B cell (primary cell): ENCODE measurements at places on chromosomes 7 and 10. TPM values are rescaled to one million over a fixed set of nuclear protein-coding genes. Genes with fewer than 3 reads are reported as not detected.

HTR7 gene
- not detected in 2 replicates for total RNA-seq

LFNG gene
- 208 and 221 TPM in 2 replicates for total RNA-seq

GIMAP7 gene
- 0.30 and 0.41 TPM in 2 replicates for total RNA-seq

OR2A1 gene
- not detected in 2 replicates for total RNA-seq

HOXA5 gene
- total RNA-seq = not detected in 2 replicates

SORBS1 gene
- 0.44 and 1.5 TPM in 2 replicates for total RNA-seq

DYDC2 gene
- total RNA-seq = not detected in 2 replicates

ZPBP gene
- total RNA-seq = not detected in 2 replicates

CLCN1 gene
- total RNA-seq = not detected in 2 replicates

FAM237B gene
- not detected in 2 replicates for total RNA-seq

DNA sequence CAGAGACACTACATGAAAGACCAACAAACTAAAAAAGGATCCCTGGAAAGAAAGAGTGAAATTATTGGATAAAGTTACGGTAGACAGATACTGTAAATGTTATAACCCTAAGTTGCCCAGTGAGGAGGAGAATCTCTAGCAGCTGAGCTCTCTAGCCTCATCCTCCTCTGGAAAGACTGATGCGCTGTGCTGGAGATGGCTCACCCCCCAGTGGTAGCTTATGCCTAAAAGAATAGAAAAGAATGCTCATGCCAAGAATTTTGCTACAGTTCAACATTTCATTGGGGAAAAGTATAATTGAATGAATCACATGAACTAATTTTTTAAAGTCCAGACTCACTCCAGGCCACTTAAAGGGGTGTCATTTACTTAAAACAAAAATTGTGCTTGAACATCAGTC is 50.8 kb upstream of the RNF32 start:
- DNase-seq = no peak
- no peak overlapping the region for H3K27ac ChIP-seq
- H3K4me3 ChIP-seq = no peak overlapping the region
- H3K4me1 ChIP-seq = no peaks in the 10 kb centered on the region
- no peaks in the 10 kb centered on the region for H3K36me3 ChIP-seq

- no peak for DNase-seq
- no peaks in the 10 kb centered on the region for H3K4me1 ChIP-seq
- H3K27me3 ChIP-seq = no peaks in the 10 kb centered on the region
These were observed 50.3 kb upstream of the SLC29A3 start for GRCh38 chr10:71268758-71269157.

DNA sequence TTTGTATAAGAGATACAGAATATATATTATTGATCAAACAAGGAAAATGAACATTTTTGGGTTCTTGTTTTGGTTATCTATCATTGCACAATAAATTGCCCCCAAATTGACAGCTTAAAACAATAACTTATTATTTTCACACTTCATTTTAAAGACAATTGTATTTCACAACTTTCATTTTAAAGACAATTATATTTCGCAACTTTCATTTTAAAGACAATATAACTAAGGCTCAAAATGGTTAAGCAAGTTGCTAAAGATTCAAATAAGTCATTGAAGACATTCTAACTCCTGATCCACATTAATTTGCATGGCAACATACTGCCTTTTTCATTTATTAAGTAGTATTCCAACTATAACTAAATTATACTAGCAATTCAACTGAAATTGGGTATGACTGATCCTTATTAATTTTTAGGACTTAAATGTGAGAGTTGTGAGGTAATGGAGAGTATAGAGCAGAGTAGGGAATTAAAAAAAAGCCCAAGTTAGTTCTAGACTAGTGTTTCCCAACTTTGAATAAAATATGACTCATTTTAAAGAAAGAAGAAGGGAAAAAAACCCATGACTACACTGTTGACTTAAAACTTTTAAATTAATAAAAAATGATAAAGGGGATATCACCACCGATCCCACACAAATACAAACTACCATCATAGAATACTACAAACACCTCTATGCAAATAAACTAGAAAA is 9.9 kb upstream of the STEAP2 start:
- H3K4me1 ChIP-seq = no peaks in the 10 kb centered on the region
- H3K27me3 ChIP-seq = no peaks in the 10 kb centered on the region
- no peak overlapping the region for H3K4me3 ChIP-seq

DNA sequence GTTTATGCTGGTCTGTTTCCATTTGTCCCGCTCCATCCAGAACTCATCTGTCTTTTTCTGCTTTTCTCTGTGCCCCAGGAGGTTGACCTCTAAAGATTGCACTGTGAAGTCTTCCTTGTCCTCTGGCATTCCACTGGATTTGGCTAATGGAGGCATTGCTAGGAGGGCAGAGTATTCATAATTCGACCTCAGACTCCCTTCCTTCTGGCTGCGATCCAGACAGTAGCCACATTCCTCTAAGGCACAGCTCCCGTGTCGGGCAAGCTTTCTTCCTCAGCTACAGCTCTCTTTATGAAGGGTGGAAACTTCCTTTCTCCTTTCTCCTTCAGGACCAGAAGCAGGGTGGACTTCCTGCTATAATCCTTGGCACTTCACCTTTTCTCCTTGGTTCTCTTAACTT is 175.9 kb downstream of the BAMBI start:
- H3K4me1 ChIP-seq = no peaks in the 10 kb centered on the region
- H3K27ac ChIP-seq = no peak overlapping the region

- no peak overlapping the region for H3K27ac ChIP-seq
- no peaks in the 10 kb centered on the region for H3K27me3 ChIP-seq
- no peaks in the 10 kb centered on the region for H3K36me3 ChIP-seq
- H3K4me3 ChIP-seq = no peak overlapping the region
- H3K4me1 ChIP-seq = peaks cover 46% of the 10 kb centered on the region
- no peak for DNase-seq
These were observed 14.1 kb downstream of the CUL1 start for GRCh38 chr7:148712678-148713329.

DNA sequence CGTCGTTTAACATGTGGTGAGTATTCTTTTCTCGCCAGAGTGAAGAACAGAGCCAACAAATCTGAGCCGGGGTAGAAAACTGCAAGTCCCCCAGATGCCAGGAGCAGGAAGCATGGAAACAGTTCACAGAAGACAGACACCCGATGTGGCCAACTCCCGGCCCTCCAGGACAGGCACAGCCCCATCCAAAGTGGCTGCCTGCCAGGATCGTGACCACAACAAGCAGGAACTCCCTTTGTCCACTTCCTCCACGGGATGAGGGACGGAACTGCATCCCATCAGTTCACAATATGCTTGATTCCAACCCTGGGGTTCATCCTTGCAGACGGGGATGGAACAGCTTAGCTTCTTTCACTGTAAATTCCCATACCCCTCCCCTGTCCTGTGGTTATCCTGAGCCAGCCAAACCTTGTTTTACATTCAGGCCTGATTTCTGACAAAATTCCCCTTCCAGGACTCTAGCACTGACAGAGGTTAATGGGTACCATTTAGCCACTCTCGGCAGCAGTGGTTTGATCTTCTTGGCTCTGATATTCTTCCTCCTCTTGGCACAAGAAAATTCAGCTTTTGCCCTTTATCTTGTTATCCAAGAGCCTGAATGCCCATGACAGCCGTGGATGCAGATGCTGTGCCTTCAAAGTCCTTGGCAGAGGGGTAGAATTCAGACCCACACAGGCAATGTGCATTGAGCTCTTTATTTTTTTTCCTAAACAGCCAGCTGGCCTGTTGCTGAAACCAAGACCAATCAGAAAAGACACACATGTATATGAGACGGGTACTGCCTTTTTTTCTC is 105.5 kb upstream of the FAM204A start:
- no peaks in the 10 kb centered on the region for H3K4me1 ChIP-seq
- no peaks in the 10 kb centered on the region for H3K27me3 ChIP-seq
- no peaks in the 10 kb centered on the region for H3K36me3 ChIP-seq
- no peak overlapping the region for H3K27ac ChIP-seq
- DNase-seq = no peak

- no peaks in the 10 kb centered on the region for H3K27me3 ChIP-seq
- DNase-seq = no peak
- no peak overlapping the region for H3K27ac ChIP-seq
- H3K36me3 ChIP-seq = no peaks in the 10 kb centered on the region
- H3K4me1 ChIP-seq = no peaks in the 10 kb centered on the region
- no peak overlapping the region for H3K4me3 ChIP-seq
These were observed 19.9 kb downstream of the ANTXRL start for GRCh38 chr10:46306516-46307184.

DNA sequence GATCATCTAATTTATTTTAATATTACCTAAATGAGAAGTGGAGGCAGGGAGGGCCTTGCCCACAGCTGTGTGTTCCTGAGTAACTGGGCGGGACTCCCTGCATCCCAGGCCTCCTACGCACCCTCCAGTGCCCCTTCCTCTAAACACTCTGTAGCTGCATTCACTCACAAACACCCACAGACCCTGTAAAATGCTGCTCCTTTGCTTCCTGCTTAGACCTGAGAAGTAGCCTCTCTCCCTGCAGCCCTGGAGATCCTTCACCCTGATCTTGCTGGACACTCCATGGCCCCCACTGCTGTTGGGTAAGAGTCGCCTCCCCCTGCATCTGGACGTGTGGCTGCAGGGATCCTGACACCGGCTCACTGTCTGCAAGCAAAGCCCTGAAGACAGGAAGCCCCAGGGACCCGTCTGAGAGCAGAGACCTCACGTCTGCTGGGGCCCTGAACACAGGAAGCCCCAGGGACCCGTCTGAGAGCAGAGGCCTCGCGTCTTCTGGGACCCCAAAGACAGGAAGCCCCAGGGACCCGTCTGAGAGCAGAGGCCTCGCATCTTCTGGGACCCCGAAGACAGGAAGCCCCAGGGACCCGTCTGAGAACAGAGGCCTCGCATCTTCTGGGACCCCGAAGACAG is 589.8 kb downstream of the DNAJB6 start:
- no peaks in the 10 kb centered on the region for H3K27me3 ChIP-seq
- DNase-seq = no peak
- no peak overlapping the region for H3K4me3 ChIP-seq
- no peaks in the 10 kb centered on the region for H3K4me1 ChIP-seq

DNA sequence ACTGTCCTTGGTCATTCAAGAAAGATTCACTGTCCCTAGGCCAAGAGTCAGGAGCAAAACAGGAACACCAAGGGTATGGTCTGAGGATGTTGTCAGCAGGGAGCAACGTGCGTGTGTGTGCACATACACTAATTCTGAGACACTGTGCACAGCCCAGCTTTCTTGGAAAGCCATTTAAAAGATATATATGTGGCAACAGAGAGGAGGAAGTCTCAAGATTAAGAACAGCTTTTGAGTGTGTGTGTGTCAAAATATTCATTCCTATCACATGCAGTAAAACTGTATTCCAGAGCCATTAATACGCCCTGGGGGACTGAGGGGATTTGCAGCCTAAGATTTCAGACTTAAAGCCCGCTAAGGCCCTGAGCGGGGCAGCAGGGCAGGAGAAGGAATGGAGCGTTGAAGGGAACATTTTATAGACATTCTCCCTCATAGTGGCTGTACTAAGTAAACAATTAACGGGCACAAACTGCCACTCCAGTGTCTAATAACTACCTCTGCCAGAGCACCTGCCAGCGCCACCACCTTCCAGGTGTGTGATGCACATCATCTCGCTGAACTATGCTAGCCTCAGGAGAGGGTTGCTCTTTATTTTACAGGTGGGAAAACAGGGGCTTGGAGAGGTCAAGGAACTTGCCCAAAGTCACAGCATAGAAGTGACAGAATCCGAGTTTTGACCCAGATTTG is 2.0 kb downstream of the NOD1 start:
- H3K4me3 ChIP-seq = no peak overlapping the region
- no peaks in the 10 kb centered on the region for H3K27me3 ChIP-seq
- peaks cover 18% of the 10 kb centered on the region for H3K36me3 ChIP-seq
- H3K27ac ChIP-seq = no peak overlapping the region

GRCh38 chr7:114765331-114766040 is 156.4 kb upstream of the MDFIC start:
- H3K27me3 ChIP-seq = no peaks in the 10 kb centered on the region
- no peak for DNase-seq
- H3K36me3 ChIP-seq = no peaks in the 10 kb centered on the region
- H3K4me3 ChIP-seq = no peak overlapping the region

GRCh38 chr10:126337251-126337810 is 50.9 kb downstream of the ADAM12 start:
- H3K36me3 ChIP-seq = no peaks in the 10 kb centered on the region
- H3K27me3 ChIP-seq = no peaks in the 10 kb centered on the region
- H3K4me1 ChIP-seq = no peaks in the 10 kb centered on the region
- no peak overlapping the region for H3K27ac ChIP-seq
- no peak for DNase-seq

DNA sequence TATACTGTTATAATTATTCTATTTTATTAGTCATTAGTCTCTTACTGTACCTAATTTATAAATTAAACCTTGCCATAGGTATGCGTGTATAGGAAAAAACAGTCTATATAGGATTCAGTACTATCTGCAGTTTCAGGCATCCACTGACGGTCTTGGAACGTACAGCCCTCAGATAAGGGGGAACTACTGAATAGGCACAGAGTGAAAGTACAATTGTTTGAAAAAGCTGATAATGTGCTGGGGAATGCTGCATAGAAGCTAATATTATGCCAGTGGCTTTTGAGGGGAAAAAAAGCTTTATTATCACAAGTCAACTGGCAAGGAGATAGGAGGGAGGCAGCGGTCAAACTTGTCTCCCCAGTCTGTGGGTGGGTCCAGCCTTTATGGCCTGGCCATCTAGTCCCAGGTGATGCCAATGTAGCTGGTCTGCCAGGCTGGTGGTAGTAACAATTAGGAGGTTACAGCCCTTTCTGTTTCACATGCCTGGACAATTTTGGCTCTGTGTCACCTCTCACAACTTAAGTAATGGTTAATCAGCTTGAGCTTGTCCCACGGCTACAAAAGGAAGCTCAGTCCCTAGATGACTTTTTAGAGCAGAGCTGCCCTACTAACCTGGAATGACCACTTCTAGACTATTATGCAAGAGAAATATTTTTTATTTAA is 8.3 kb upstream of the FMC1 start:
- no peaks in the 10 kb centered on the region for H3K4me1 ChIP-seq
- no peaks in the 10 kb centered on the region for H3K27me3 ChIP-seq
- no peak overlapping the region for H3K4me3 ChIP-seq
- H3K36me3 ChIP-seq = no peaks in the 10 kb centered on the region

- no peaks in the 10 kb centered on the region for H3K36me3 ChIP-seq
- no peak overlapping the region for H3K4me3 ChIP-seq
- H3K27me3 ChIP-seq = no peaks in the 10 kb centered on the region
- H3K27ac ChIP-seq = no peak overlapping the region
- no peaks in the 10 kb centered on the region for H3K4me1 ChIP-seq
These were observed 32.8 kb downstream of the KCNH2 start for GRCh38 chr7:150945171-150945852.

- H3K4me3 ChIP-seq = no peak overlapping the region
- DNase-seq = peak; percentile 18
- no peaks in the 10 kb centered on the region for H3K36me3 ChIP-seq
- H3K27ac ChIP-seq = no peak overlapping the region
- no peaks in the 10 kb centered on the region for H3K4me1 ChIP-seq
- H3K27me3 ChIP-seq = no peaks in the 10 kb centered on the region
These were observed 115.3 kb upstream of the WDR11 start for GRCh38 chr10:120735773-120736371.
